ENCODE measurements at places on chromosomes 3 and 15.
A peak's percentile ranks its signal among the peaks of the same experiment; 100 is the strongest.

DNA sequence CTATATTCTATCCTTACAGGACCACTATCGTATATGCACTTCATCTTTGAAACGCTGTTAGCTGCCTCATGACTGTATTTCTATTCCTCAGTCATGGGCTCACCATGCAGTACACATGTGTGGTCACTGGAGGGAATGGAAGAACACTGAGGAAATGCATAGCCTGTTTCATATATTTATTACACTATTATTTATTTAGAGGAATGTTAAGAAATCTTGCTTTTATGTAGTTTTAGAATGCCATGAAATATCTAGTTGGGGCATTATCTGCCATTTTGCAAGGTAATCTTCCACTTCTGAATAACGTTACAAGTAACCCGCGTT, 155.7 kb downstream of the IGF1R start:
- no peak for DNase-seq

- DNase-seq = no peak
These were observed 13.1 kb upstream of the SETD5 start for GRCh38 chr3:9384141-9384828.

DNA sequence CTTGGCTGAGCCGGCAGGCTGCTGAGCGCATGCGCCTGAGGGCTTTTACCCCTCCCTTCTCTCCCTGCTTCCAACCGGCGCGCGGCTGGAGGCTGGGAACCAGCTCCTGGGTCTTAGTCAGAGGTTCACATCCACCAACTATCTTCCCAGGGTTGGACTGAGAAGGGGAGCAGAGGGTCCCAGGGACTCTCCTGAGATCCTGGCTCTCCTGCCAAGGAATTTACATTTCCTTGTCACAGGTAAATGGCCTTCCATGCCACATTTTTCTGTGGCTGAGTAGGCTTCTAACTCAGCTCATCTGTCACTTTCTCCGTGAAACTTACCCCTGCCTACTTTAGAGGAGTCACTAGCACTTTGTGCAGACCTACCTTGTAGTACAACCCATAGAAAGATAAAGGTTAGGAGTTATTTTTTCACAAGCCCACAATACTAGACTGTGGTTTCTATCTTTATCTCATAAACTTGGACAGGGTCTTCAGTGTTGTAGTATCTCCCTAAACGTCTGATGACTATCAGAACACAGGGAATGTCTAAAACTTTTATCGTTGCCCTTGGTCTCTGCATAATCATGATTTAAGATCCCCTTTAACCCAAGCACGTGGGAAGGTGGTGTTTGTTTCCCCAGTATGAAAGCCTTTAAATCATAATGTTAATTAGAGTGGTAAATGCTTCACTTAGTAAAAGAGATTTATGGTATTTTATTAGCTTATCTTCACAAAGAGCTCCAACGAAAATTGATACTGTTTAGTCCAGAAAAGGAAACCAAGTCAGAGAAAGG, 638 bp upstream of the TBC1D5 start:
- no peak for DNase-seq

- DNase-seq = no peak
These were observed 12.1 kb downstream of the OSBPL10 start for GRCh38 chr3:31968927-31969418.

GRCh38 chr15:39472621-39473297, 108.1 kb upstream of the THBS1 start:
- peak; percentile 89 for DNase-seq

GRCh38 chr15:101142711-101143110, 109.1 kb downstream of the CHSY1 start:
- DNase-seq = peak; percentile 32

DNA sequence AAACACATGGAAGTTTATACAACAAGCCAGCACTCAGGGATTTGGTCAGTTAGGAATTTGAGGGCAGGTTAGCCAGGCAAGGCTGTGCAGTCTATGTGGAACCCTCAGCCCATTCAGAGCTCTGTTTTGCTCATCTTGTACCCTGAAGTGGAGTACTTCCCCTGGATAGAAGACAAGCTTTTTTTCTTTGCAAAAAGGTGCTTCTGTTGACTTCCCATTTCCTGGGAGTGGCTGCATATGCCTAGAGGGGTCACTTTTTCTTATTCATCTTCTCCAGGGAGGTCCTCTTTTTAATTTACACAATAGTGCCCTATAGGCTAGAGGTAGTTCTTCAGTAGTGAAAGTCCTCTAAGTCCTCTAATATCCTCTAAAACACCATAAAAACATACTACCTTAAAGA, 225.0 kb upstream of the P2RY1 start:
- no peak for DNase-seq

DNA sequence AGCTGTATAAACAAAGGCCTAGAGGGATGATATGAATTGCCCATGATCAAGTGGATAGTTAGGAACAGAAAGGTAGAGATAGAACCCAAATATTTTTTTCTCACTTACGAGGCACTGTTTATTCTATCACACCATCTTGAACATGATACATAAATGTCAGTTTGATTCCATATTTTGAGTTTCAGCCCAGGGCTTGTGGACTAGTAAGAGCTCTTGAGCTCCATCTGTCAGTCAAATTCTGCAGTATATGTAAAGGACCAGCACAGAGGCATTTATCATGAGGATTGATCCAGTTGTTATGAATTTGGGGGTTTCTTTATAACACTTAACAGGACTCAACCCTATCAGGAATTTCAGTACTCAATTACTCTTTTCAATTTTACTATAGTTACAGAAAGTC, 4.8 kb downstream of the SLC27A2 start:
- no peak for DNase-seq

DNA sequence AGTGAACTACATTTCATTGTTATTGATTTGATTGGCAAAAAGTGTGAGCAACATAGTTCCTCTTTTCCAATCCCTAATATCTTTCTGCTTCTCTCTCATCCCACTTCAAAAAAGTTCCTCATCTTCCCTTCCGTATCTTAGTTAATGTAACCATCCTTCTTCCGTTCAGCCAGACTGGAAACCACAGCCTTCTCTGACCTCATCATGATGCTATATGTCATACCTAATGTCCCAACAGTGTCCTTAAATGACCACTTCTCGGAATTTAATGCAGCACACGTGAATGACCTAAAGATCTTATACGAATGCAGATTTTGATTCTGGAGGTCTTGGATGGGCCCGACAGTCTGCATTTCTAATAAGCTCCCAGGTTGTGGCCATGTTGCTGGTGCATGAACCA, 320.3 kb upstream of the SATB1 start:
- no peak for DNase-seq

GRCh38 chr3:56974247-56974930, 86.1 kb upstream of the SPATA12 start:
- DNase-seq = no peak

DNA sequence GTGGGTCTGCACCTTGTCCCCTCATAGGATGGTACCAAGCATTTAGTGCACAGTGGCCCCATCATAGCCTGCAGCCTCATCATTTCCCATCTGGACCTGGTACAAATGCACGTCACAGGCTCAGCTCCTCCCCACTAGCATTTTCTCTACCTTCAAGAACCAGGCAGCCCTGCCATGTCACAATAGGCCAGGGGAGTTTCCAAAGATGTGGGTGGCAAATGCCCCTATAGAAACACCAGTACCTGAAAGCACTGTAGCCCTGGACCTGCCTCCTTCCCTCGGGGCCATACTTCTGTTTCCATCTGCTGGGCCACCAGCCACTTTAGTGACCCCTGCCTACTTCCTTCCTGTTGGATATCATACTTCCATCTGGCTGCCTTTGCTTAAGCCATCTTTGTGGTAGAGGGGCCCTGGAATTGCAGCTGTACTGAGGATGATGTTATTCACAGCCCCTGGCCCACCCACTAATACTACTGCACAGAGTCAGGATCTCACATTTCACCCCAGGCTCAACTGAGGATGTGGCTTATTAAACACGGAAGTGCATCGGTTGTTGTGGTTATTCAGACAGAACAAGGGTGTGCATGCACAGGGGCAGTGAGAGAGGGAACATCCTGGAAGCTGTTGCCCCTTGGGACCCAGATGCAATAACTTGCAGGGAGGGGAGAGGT, 3.8 kb downstream of the TCTA start:
- no peak for DNase-seq

DNA sequence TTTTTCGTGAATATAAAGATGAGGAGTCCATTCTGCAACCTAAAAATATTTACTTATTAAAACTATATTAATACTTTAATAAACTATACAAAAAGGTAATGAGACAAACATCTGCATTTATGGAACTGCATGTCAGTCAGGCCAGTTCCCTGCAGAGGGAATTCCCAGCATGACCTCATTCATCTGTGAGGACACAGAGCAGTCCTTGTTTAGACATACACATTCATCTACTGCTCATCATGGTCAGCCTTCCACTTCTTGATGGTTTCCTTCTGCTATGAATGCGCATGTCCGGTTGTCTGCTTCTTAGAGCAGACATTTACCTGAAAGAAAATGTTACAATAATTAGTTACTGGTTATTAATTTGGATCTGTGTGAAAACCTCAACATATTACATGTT, 3.3 kb upstream of the ACTR8 start:
- DNase-seq = no peak

DNA sequence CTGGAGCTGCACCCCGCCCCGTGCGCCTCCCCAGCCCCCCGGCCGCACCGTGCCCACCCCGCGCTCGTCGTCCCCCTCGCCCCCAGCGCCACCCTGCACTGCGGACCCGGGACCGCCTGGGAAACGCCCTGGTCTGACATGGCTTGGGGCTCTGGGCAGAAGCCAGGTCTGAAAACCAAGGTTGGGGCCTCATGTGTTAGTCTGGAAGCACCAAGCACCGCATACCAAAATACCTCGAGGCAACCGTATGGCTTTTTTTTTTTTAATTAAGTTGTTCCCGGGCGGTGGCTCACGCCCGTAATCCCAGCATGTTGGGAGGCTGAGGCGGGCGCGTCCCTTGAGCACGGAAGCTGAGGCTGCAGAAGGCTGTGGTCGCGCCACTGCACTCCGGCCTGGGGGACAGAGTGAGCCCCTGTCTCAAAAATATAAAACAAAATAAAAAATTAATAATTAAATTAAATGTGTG, 91.5 kb upstream of the CHD2 start:
- no peak for DNase-seq

- DNase-seq = no peak
These were observed 54.5 kb downstream of the NEK11 start for GRCh38 chr3:131081224-131081623.

DNA sequence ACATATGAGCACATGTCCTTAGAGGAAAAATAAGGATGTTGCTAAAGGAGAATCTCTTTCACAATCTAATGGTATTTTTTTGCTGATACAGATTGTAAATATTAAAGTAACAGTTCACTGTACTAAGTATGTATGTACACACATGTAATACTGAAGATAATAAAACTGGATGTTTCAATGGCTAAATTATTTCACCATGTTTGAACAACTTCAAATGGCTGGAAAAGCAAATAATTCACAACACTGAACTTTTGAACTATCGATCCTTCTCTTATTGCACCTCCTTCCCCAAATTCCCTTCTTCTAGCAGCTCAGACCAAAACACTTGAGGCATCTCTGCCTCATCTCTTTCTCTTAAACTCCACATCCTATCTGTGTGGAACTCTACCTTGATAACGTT, 149.5 kb downstream of the EPHA3 start:
- no peak for DNase-seq

Data from tibial artery (tissue), 4 donors.